ENCODE measurements at places on chromosomes 1 and 21.
A peak's percentile ranks its signal among the peaks of the same experiment; 100 is the strongest.

GRCh38 chr1:160987359-160988050 lies 32.9 kb upstream of the ITLN2 start:
- no peak for DNase-seq

GRCh38 chr21:45923146-45923545 lies 58.4 kb upstream of the COL6A1 start:
- peak; percentile 68 for DNase-seq

GRCh38 chr1:2555634-2556276 lies 416 bp upstream of the TNFRSF14 start:
- DNase-seq, result peak; percentile 88

- no peak for DNase-seq
Observed at GRCh38 chr1:172770071-172770470, 111.2 kb downstream of the FASLG start.

DNA sequence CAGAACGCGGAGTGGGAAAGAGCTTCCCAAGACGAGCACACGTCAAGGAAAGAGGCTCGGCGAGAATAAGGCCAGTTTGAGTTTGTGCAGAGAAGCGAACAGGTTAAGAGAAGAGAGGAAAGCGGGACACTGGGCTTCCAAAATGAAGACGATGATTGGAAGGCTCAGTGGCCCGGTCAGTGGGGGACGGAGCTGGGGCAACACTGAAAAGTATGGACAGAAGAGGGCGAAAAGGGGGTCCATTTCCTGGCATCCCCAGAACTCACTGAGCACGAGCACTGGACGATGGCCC lies 258 bp downstream of the CCT3 start:
- DNase-seq, result no peak

GRCh38 chr1:200443860-200444259 lies 34.0 kb upstream of the ZNF281 start:
- DNase-seq, result no peak

DNA sequence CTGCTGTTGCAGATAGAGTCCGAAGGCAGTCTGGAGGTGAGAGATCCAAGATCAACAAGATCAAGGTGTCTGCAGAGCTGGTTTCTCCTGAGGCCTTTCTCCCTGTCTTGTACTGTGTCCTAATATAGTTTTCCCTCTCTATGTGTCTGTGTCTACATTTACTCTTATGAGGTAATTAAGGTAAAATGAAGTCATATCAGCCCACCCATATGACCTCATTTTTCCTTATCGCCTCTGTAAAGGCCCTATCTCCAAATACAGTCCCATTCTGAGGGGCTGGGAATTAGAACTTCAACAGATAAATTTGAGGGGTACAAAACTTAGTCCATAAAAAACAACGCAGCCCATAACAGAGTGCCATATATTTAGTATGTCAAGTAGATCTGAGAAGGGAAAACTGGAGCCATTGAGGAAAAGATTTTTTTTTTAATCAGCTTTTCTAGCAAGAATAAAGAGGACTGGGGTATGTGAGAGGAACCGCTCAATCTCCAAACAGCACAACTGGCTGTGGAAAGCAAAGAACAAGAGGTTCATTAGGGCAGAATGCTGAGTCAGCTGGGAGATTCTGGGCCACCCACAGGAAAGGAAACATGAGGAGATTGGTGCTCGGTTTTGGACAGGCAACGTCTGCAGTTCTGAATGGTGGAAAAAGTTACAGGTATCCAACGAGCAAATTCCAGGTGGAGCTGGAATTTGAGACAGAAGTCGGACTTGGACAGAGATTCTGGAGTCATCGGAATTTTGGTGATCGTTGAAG lies 65.7 kb downstream of the MAP3K21 start:
- no peak for DNase-seq

DNA sequence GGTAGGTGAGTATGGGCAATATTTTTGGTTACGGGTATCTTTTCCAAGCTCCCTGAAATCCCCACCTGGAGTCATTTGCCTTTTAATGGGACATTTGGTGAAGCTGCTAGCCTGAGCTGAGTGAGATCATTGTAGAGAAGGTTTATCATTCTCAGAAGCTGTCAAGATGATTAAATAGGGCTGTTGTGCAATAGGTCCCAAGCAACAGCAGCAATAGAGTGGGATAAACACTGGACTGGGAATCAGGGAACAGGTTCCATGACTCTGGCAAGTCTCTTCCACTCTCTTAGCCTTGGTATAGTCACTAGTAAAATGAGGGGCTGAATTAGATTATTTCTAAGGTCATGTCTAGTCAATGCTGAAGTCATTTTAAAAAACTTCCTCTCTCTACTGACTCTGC lies 30.3 kb upstream of the FAM78B start:
- DNase-seq, result no peak

- no peak for DNase-seq
Observed at GRCh38 chr1:174995916-174996315, 3.8 kb upstream of the CACYBP start.

- DNase-seq, result no peak
Observed at GRCh38 chr21:32595431-32595830, 10.1 kb upstream of the TCP10L start.

- no peak for DNase-seq
Observed at GRCh38 chr1:184605941-184606340, 148.7 kb downstream of the EDEM3 start.

GRCh38 chr1:154391086-154391770 lies 13.9 kb upstream of the IL6R start:
- DNase-seq, result no peak

DNA sequence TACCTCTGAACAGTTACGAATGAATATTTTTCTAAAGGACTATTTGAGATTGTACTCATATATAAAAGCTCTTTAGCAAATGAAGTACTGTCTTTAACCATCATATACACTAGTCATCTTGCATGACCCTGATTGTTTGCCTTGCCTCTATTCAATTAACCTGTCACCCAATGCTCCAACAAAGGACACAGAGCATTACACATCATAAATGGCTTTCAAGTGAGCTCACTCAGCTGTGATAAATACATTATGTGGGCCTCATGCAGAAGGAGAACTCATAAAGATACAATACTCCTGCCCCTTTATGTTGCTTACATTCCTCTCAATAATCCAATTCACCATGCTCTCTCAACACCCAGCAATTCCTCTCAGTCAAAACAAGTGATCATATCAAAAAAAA lies 993.0 kb upstream of the PRMT6 start:
- DNase-seq, result no peak

- DNase-seq, result no peak
Observed at GRCh38 chr1:59871746-59872145, 54.8 kb downstream of the CYP2J2 start.

- no peak for DNase-seq
Observed at GRCh38 chr1:172742599-172743500, 83.9 kb downstream of the FASLG start.

DNA sequence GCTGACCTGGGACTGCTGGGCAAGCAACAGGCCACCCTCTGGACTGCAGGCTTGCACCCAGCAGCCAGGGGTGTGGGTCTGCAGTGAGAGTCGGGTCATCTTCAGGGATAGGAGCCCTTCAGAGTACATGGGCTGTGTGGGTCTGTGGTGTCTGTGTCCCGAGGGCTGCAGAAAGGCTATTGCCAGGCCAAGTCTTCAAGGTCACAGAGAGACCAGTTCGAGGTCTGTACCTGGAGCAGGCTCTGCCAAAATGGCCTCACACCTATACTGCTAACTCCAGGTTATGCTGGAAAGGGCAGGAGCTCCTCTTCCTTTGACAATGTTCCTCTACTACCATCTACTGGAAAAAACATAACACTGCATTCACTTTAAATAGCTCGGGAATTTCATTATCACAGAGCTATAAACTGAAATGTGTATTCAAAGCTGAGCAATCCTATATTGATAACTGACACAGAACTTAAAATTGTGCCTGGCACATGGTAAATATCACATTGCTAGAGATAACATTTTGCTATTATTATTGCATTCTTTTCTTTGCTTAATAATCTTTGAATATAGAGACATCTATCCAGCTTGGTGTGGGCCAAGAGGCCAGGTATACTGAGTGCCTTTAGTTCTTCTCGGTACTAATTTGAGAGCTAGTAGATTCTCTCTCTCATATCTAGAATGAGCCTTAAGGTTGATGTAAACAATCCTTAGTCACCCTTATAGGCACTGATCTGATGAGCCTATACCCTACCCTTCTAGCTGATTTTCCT lies 6.9 kb upstream of the DNAH14 start:
- DNase-seq, result no peak

GRCh38 chr21:44802396-44803153 lies 955 bp upstream of the UBE2G2 start:
- DNase-seq, result no peak

- no peak for DNase-seq
Observed at GRCh38 chr1:237383791-237384190, 341.8 kb downstream of the RYR2 start.

DNA sequence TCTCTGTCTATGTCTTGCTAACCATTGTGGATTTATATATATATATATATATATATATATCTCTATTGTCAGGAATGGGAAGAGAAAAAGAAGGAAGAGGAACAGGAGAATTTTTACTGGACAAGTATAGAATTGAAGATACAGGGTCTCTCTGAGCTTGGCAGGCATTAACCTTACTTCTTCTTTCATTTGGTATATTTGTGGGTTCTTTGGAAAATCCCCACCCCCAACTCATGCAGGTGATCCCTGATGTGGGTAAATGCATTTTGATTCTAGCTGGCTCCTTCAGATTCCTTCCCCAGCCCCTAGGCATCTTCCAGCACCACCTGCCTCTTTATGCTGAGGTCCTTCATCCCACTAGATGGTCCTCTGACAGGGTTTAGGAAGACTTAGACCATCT lies 78.8 kb upstream of the TRABD2B start:
- DNase-seq, result no peak

- no peak for DNase-seq
Observed at GRCh38 chr21:32003411-32003810, 130.6 kb downstream of the HUNK start.

DNA sequence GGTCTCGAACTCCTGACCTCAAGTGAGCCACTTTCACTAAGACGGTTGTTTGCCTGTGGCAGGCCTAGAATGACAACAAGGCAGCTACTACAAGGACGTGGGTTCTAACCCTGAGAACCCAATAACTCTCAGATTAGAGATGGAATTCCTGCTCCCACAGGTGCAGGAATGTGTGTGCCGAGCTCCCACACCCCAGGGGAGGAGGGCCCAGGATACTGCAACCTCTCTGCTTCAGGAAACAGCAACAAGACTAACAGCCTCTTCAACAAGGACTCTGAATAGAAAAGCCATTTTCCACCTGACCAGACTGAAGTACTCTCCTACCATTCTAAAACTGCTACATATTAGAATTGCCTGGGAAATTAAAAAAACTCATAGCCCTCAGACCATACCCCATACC lies 4.9 kb downstream of the LSM10 start:
- no peak for DNase-seq

GRCh38 chr1:151978922-151979321 lies 14.7 kb downstream of the S100A10 start:
- DNase-seq, result no peak

DNA sequence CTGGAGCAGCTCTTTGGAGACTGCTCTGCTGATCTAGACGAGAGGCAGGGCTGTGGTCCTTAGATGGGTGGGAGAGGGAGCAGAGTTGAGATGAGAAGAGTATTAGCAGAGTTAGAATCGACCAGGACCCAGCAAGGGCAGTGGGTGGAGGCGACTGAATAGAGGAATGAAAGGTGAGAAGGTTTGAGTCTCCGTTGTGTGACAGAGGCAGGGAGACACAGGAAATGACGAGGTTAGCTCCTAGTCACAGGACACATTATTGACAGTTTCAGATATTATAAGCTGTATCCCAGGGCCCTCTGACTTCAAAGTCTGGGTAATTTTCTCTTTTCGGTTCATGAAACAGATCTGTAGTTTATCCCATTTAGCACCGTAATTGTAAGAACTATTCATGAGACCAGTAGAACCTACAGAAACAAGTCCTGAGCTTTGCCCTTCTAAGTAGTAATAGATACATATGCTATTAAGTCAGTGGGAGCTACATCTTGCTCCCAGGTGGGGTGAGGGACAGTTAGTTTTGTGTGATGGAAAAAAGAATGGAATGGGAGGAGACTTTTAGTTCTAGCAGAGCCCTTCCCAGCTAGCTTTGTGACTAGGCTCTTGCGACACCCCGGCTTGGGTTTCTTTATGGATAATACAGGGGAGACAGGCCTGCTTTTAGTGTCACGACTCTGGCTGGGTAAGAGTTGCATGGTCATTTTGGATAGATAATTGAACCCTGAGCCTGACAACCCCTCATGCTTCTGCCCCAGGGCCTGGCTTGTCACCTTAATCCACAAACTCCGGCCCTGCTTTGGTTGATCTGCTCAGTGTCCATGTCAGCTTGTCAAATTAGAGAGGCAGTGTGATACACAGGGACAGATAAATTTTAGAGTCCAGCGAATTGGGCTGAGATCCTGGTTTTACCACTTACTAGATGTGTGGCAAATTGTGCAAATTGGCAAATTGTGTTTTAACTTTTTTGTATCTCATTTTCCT lies 70.2 kb downstream of the UCK2 start:
- DNase-seq, result no peak

DNA sequence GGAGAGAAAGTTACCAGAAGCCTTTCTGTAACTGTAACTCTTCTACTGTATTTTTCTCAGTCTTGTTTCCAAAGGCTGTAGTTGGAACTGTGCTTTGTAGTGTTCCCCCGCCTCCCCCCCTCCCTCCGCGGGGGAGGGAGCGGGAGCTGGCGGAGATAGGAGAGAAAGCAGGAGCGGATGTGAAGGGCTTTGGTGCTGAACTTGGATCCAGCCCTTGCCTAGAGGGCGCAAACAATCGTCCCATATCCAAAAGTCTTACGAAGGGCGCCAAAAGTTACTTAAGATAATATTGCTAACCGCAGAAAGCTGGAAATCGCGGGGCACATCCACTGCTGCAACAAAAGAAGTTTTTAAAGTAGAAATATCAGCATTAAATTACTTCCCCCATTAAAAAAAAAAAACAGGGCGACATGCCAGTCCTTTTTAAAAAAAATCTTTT lies 2.4 kb upstream of the NFIA start:
- peak; percentile 11 for DNase-seq

DNA sequence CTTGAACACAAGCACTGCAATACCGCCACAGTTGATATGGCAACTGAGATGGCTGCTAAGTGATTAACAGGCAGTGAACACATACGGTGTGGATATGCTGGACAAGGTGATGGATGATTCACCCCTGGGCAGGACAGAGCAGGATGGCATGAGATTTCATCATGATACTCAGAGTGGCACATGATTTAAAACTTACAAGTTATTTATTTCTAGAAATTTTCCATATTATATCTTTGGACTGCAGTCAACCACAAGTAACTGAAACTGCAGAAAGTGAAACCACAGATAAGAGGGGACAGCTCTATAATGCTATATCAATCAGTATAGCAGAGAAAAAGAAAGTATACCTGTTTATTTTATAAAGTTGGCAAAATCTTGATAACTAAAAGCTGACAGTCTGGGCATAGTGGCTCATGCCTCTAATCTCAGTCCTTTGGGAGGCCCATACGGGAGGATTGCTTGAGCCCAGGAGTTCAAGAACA lies 47.9 kb downstream of the PHACTR4 start:
- DNase-seq, result peak; percentile 18

- DNase-seq, result no peak
Observed at GRCh38 chr1:37655274-37655673, 20.6 kb upstream of the RSPO1 start.

Measured in stimulated activated naive CD8-positive, alpha-beta T cell treated with anti-CD3 and anti-CD28 coated beads, Interleukin-15, Interleukin-2, amounts not matched to agents 100 U/mL and 50 U/mL, for 24 hours (primary cell).